ENCODE measurements at places on chromosomes 1 and 21.

DNA sequence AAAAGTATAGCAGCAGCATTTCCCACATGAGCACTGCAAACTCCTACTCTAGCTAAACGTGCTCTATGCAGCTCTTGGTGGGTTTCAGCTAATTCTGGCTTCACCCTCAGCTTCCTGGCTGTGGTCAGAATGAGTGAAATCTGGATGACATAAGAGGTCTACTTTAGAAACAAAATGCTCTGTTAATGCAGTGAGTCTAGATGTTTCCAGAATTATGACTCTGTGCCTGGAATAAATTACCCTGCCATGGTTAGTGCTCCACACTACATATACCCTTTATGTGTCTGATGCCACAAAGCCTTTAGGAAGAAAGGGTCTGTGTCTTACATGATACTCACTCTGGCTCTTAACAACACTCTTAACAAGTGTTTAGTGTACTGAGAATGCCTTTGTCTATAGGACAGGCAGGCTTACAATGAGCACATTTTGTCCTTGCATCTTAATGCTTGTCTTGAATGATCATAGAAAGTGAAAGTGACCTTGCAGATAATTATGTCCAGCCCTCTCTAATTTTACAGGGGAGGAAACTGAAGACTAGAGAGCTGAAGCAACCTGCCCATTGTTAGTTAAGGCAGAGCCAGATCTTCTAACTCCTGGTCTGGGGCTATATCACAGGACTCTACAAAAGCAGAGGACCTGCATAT is 9.2 kb downstream of the S100A10 start:
- no peak for DNase-seq

DNA sequence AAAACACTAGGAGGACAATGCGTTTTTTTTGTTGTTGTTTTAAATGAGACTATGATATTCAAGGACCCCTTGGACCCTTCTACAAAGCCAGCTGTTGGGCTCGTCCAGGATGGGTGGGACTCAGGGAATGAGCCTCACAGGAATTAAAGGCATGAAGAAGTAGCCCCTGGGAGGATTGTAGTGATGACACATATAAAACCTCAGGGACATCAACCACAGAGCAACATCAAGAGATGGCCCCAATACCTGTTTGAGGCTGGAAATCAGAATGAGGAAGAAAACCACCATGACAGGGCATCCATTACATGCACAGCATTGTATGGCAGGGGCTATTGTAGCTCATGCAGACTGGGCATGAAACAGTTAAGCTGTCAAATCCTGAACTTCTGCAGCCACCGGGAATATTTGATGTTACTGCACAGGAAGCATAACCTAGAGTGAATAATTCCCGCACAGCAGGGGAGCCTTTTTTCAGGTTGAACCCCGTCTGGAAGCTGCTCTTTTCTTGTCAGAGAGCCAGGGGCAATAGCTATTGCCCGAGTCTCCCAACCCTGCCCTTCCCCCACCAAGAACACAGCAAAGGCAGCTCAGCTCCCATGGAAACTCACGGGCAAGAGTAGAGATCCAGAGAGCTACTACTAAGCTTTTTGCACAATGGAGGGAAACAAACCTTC is 140.2 kb upstream of the FGGY start:
- no peak for DNase-seq

DNA sequence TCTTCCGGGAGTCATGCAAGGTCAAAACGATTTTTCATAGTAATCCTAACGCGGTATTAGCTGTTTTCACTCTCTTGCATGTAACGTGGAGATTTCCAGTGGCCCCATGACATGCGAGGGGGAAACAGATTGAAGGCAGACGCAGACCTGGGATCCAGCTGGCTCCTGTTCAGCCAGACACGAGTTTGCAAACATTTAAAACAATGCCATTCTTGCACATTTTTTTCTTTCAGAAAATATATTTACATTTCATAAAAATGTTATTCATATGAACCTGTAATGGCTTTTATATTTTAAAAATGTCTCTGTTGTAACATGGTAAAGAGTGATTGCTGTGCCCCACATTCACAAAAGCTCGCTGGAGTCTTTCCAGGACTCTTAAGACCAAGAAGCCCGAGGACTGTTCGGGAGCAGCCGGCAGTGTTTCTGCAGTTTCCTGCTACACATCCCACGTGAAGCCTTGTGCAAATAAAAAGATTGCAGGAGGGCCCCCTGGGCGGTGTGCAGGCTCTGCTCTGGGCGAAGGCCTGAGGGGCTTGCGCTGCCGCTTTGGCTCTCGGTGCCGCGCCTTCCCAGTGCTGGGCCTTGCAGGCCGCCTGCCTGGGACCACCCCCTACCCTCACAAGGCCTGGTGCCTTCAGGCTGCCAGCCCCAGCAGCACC is 184.9 kb downstream of the DYRK1A start:
- DNase-seq, result no peak

DNA sequence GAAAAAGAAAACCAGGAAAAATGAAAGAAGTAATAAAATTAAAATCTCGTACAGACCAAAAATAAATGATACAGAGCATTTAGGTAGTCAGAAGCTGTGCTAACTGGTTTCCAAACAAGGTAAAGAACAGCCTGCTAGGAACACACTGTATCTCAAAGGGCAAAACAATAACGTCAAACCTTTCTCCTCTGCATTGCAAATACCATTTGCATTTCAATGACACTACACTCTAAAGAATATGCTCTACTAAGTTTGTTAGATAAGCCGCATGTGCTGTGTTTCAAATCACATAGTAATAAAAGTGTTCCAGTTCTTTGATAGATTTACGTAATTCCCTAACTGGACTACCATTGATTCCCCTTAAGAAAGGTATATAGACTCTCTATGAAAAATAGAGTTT is 648.8 kb downstream of the PLA2G4A start:
- no peak for DNase-seq

DNA sequence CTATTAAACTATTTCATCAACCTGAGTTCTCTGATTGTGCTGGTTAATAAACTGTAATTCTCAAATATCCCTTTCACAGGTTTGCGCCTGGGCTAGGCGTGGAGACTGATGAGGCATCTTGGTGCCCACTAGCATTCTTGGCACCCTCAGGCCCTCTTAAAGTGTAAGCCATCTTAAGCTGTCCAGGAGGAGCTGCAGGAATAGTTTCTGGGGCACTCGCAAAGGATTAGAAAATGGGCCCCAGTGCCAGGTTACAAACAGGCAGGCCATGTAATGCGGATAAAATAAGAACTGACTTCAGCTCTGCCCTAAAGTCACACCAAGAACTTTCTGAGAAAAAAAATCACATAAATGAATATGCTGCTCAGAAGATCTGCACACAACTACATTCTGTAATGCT is 1.1 kb downstream of the CASQ2 start:
- no peak for DNase-seq

DNA sequence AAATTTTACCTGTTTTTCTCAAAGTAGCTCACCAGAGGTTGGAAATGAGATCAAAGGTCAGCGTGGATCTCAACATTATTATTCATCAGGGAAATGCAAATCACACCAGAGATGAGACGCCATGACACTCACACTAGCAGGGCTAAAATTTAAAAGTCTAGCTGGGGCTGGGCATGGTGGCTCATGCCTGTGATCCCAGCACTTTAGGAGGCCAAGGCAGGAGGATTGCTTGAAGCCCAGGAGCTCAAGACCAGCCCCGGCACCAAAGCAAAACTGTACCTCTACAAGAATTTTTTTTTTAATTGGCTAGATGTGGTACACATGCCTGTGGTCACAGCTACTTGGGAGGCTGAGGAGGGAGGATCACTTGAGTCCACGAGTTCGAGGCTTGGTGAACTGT is 41.4 kb upstream of the PCBP3 start:
- DNase-seq, result no peak

DNA sequence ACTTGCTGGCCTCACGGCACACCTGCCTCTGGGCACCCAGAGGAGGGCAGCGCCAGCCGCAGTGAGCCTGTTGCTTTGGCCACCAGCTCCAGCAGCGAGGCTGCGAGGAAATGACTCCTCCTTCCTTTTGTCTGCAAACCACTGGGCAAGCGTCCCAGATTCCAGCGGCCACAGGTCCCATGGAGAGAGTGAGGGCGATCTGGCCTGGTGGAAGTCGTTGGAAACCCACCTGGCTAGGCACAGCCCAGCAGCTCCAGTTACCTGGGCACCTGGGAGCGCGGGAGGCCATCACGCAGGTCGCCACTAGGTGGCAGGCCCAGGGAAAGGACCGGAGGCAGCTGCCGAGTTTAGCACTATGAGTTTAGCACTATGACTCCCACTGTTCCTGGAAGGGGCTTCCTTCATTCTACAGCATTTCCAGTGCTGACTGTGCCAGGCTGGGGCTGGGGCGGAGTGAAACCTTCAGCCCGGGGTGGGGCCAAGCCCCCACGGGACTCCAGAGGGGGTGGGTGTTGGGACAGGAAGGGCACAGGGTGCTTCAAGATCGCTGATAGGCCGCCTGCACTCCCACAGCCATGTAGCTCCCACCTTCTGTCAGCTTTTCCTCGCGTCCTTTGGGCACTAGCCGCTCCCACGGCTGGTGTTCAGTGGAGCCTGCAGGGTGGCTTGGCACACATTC is 1.1 kb upstream of the ESPN start:
- DNase-seq, result peak; percentile 64

GRCh38 chr1:192559115-192560006 is 16.2 kb upstream of the RGS1 start:
- DNase-seq, result no peak

- DNase-seq, result peak; percentile 22
These were observed 25.7 kb downstream of the PRMT2 start for GRCh38 chr21:46661211-46661625.

- DNase-seq, result no peak
These were observed 1.2 kb downstream of the ACBD3 start for GRCh38 chr1:226185141-226186036.

GRCh38 chr1:1618396-1619068 is 3.2 kb downstream of the MIB2 start:
- no peak for DNase-seq

- DNase-seq, result no peak
These were observed 10.3 kb downstream of the SHISA4 start for GRCh38 chr1:201898992-201899391.

DNA sequence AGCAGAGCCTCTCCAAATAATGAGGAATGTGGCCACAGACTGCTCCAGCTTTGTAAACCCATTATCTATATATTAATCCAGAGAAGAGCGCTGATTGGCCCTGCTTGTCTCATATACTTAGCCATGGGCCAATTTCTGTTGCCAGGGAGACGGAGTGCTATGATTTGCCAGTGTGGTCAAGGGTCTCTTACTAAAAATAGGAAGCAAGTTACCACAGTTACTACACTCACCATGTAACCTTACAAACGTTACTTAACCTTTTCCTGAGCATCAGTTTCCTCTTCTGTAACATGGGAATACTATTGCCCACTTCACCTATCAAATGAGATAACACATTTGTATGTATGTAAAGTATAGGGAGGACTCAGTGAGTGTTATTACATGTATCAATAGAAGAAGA is 7.7 kb upstream of the S100A2 start:
- no peak for DNase-seq

DNA sequence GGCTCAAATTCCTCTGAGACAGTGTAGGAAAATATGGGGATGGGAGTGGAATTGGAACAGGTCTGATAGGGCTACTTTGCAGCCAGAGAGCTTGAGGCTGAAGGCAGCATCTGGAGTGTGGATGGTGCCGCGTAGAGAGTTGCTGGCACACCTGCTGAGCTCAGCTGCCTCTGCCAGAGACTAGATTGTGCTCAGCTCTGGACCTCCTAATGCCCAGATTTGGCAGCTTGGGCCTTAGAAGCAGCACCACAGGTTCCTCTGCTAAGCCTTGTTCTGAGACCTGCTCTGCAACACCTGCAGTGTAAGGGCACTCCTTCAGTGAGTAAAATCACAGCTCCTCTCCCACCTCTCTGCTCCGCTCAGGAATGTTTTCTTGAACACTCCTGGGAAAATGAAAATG is 23.3 kb downstream of the ACOT11 start:
- no peak for DNase-seq

DNA sequence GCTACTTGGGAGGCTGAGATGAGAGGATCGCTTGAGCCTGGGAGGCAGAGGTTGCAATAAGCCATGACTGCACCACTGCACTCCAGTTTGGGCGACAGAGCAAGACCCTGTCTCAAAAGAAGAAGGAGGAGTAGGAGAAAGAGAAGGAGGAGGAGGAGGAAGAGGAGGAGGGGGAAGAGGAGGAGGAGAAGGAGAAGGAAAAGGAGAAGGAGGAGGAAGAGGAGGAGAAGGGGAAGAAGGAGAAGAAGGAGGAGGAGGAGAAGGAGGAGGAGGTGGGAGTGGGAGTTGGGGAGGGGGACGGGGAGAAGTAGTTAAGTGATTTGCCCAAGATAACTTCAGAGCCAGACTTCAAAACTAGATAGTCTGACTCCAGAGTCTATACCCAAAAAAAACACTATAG is 55.5 kb upstream of the FOXD3 start:
- no peak for DNase-seq

- DNase-seq, result peak; percentile 48
These were observed 12.3 kb downstream of the CLCNKB start for GRCh38 chr1:16055613-16056520.
